ENCODE measurements at places on chromosomes 16 and 17.
A peak's percentile ranks its signal among the peaks of the same experiment; 100 is the strongest.

DNA sequence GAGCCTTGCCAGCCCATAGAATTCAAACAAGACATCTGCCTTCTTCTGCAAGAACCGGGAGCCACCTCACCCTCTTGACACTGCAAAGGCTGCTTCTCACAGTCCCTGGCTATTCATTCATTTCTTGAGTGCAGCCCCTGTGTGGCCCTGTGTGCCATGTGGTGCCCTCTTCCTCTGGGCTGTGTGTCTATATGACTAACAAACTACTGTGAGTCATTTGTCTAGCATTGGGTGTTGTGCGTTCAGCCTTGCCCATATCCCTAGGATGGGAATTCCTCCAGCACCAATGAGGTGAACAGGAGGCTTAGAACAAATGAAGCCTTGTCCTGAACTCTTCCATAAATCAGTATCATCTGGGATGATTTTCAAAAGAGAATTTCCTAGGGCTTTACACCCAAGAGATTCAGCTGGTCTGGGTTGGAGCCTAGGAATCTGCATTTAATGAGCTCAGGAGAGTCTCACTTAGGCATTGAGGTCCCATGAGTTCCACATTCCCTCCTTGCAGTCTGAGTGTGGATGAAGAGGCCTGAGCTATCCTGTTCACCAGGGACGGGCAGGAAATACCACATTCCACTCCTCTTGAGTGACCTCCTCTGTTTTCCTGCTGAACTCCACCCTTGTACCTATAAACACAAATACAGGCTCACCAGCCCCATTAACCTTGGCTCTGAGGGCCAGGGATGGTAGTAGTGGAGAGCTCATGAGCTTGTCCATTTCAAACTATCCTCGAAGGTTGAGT lies 308.7 kb upstream of the N4BP1 start:
- DNase-seq: no peak

GRCh38 chr17:78316867-78317789 lies 42.7 kb downstream of the SOCS3 start:
- peak; percentile 64 for DNase-seq

DNA sequence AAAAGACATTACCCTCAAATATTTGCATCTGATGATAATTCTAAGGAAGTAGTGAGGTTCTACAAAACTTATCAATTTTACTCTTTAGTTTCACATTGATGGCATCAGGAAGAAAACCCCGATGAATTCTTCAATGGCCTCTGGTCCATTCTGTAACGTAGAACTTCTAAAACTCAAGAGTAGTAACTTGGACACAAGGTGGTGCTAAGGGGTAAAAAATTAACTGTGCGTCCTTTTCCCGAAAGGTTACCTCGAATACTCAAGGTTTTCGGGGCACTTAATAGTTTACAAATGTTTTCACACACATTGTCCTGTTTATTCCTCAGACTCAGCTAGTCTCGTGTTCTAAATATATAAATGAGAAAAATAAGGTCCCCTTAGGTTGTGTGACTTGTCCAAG lies 517.3 kb upstream of the ZFHX3 start:
- no peak for DNase-seq

DNA sequence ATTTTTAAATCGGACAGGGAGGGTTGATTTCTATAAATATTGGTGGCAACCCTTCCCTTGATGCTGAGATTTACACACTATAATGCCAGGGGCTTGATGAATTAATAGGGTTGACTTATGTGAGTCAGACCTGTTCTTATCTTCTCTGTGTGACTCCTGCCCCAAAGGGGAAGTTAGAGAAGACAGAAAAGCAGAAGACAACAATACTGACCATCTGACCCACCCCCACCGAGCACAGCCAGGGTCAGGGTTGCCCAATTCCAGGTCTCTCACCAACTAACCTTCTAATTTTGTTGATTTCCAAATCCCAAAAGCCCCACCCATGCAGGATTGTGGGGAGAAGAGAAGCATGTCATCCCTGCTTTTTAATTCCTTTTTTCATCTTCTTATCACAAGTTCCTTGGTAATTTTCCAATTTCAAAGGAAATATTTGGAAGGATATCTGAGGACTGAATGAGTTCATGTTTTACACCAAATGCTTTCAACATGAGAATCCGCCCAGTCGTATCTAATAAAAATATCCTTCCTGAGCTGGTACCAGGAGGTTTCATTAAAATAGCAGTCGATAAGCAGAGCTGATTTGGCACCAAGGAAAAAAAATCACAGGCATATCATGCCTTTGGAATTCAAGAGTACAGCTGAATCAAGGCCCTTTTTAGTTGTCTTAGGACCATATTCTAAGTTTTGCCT lies 603.4 kb upstream of the CDH11 start:
- DNase-seq: no peak

DNA sequence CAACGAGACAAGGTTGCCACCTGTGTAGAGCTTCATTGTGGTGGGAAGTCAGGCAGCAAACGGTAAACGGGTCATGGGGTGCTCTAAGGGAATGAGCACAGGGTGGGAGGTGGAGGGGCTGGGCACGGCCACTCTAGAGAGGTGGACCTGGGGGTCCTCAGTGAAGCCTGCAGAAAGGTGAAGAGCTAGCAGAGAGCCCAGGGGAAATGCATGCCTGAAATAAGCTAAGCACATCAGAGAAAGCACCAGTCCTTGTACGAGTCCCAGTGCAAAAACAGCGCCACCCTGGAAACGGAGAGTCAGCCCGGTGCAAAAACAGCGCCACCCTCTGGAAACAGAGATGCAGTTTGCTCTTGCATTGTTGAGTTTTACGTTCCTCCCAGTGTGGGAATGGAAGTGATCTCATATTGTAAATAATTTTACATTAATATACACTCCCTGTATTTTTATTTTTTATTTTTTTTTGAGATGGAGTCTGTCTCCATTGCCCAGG lies 65.0 kb downstream of the TBC1D16 start:
- DNase-seq: no peak

DNA sequence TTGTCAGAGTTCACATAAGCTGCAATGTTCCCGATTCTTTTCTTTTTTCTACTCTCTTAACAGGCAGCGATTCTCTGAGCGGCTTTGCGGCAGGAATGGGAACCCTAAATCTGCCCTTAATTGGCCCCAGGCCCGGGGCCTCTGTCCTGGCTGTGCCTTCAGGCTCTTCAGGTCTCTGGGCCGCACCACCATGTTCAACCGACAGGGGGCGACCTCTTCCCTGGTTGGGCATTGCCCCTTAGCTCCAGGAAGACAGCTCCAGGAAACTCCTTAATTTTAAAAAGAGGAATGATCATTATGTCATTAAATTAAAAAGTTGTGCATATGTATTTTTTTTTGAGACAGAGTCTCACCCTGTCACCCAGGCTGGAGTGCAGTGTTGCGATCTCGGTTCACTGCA lies 20.3 kb downstream of the CACNG5 start:
- no peak for DNase-seq

- no peak for DNase-seq
These were observed 6.3 kb downstream of the SNX20 start for GRCh38 chr16:50674831-50675230.

DNA sequence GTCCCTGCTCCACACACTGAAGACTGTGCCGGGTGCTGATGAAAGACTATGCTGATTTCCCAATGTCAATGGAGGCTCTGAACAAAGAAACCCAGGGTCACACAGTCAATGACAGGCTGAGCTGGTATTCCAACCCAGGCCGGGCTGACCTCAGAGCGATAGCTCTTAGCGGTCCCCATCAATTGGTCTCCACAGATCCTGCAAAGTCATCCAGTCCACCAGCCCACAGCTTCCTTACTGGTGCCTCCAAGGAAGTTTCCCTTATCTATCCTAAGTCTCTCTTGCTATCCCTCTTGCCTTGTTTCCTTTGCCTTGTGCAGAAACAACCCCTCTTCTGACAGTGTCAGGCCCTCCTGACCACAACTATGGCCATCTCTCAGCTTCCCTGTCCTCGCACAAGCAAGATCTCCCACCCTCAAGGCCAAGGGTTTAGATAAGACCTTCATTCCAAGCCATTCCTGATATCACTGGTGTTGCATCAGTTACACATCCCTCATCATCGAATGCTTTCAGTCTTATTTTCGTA lies 52.7 kb upstream of the KSR1 start:
- DNase-seq: no peak

- DNase-seq: peak; percentile 96
These were observed 32.9 kb downstream of the TK2 start for GRCh38 chr16:66516808-66517585.

DNA sequence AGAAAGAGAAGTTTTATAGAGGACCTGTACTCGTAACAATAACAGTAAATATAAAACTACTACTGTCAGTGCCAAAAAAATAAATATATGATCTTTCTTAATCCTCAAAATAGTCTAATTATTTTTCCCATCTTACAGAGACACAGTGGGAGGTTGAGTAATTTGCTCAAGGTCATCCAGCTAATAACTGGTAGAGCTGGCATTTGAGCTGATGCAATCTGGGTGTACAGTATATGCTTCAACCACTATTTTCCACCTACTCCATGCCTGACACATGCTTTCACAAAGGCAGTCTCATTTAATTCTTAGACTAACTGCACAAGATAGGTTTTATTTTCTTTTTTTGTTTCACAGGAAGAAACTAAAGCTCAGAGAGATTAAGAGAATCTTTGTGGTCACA lies 33.6 kb downstream of the PIGL start:
- DNase-seq: no peak

DNA sequence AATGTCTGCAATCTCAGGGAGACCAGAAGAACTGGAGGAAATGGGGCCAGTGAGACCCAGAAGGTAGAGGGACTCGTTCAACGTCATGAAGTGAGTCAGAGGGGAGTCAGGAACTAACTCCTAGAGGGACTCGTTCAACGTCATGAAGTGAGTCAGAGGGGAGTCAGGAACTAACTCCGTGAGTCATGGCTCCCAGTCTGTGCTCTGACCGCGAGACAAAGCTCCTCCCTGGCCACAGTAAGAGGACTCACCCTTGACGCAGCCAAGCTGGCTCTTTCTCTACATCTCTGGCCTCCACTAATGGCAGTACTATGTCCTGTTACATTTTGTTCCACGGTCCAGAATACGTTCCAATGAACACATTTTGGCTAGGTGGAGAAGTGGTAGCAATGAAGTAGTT lies 902.5 kb downstream of the KCNJ2 start:
- no peak for DNase-seq

- no peak for DNase-seq
These were observed 23.7 kb upstream of the WWOX start for GRCh38 chr16:78075800-78076199.

- no peak for DNase-seq
These were observed 7.4 kb downstream of the ZDHHC7 start for GRCh38 chr16:85003725-85004586.

DNA sequence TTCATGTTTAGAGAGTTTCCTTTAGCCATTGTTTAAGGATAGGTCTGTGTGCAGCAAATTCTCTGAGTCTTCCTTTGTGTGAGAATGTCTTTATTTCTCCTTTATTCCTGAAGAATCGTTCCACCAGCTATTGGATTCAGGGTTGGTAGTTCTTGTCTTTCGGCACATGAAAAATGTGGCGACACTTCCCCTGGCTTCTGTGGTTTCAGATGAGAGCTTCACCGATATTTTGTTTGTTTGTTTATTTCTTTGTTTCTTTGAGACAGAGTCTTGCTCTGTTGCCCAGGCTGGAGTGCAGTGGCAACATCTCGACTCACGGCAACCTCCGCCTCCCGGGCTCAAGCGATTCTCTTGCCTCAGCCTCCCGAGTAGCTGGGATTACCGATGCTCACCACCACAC lies 18.6 kb downstream of the MPO start:
- no peak for DNase-seq

- DNase-seq: no peak
These were observed 103.6 kb upstream of the C16orf82 start for GRCh38 chr16:26963109-26963508.

GRCh38 chr16:55047903-55048497 lies 117.3 kb downstream of the IRX5 start:
- no peak for DNase-seq

- DNase-seq: no peak
These were observed 89.9 kb upstream of the ELAC2 start for GRCh38 chr17:13107676-13108235.

GRCh38 chr17:43766413-43767052 lies 7.9 kb upstream of the SOST start:
- DNase-seq: no peak

GRCh38 chr16:67157892-67158635 lies 1.6 kb downstream of the TRADD start:
- no peak for DNase-seq

- no peak for DNase-seq
These were observed 7.0 kb downstream of the NOS2 start for GRCh38 chr17:27793168-27793905.

- no peak for DNase-seq
These were observed 1.6 kb downstream of the ACTG1 start for GRCh38 chr17:81510785-81511553.

- no peak for DNase-seq
These were observed 704.3 kb downstream of the MAF start for GRCh38 chr16:78896280-78896679.

DNA sequence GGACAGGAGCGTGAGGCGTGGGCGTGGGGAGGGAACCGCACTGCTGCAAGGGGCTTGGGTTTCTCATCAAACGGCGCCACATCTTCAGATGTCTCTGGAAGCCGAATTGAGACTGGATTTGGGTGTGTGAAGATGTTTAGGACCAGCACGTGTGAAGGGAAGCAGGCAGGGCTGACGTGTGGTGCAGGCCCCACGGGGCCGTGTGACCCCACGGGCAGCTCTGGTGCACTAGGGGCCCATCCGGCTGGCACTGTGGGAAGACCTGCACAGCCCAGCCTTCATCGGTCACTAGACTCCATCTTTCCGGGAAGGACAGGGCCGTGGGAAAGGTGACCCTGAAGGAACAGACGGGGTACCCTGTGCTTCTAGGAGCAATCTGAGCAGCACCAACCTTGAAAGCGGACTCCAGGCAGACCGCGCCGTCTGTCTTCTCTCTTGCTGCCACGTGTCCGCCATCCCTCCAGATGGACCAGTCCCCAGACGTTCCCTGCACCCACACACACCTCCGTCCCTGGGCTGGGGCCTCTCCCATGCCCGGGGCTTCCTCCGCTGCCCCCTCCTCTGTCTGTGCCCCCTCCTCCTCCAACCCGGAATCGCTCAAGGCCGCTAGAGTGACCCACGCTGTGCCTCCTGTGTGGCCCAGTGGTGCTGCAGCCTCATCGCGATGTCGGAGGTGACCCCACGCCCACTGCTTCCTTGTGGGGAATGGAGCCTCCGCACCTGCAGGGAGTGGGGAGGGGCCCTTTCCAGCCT lies 23.4 kb upstream of the CBFA2T3 start:
- DNase-seq: no peak

GRCh38 chr17:21452377-21453143 lies 76.4 kb downstream of the KCNJ12 start:
- DNase-seq: no peak
